ENCODE measurements at places on chromosomes 16 and 17.

GRCh38 chr17:59327981-59328290, 3.5 kb upstream of the YPEL2 start:
- no peak overlapping the region for H3K4me3 ChIP-seq
- no peak for DNase-seq
- no peaks in the 10 kb centered on the region for H3K36me3 ChIP-seq
- no peaks in the 10 kb centered on the region for H3K27me3 ChIP-seq

- no peaks in the 10 kb centered on the region for H3K4me1 ChIP-seq
- DNase-seq: no peak
- H3K36me3 ChIP-seq: peaks cover 16% of the 10 kb centered on the region
- H3K27ac ChIP-seq: no peak overlapping the region
- H3K27me3 ChIP-seq: no peaks in the 10 kb centered on the region
These were observed 72.8 kb upstream of the ZNF750 start for GRCh38 chr17:82912484-82913089.

- no peak for DNase-seq
- H3K4me3 ChIP-seq: no peak overlapping the region
- no peak overlapping the region for H3K27ac ChIP-seq
- H3K4me1 ChIP-seq: no peaks in the 10 kb centered on the region
- no peaks in the 10 kb centered on the region for H3K36me3 ChIP-seq
These were observed 164.5 kb upstream of the CCL2 start for GRCh38 chr17:34090593-34090992.

DNA sequence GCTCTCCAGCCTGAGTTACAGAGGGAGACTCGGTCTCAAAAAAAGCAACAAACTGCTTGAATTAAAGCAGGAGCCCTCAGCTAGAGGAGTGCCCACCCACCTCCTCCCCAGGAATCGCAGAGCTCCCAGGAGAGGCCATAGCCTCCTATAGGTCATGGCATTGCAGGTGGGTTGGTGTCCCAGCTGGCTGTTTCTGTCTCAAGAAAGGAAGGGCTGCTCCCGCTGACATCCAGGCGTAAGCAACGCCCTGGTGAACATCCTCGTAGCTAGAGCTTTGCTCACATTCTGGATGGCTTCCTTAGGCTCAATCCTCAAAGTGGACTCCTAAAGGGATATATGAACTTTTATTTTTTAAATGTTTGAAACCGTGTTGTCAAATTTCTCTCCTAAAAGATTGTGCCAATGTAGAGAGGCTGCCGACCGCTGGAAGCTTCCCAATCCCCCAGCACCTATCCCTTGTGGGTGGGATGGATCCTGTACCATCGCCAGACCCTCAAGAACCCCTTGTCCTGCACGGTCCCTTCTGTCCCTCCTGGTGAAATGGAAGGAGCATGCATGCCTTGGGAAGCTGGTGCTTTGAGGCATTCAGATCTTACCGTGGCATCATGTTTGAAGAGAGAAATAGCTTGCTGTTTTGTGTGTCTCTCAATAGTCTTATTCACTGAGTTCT, 5.9 kb downstream of the NLRC5 start:
- no peaks in the 10 kb centered on the region for H3K4me1 ChIP-seq
- H3K27ac ChIP-seq: no peak overlapping the region
- DNase-seq: no peak
- H3K4me3 ChIP-seq: no peak overlapping the region
- H3K36me3 ChIP-seq: no peaks in the 10 kb centered on the region

GRCh38 chr17:13182854-13183253, 165.0 kb upstream of the ELAC2 start:
- H3K36me3 ChIP-seq: no peaks in the 10 kb centered on the region
- H3K4me3 ChIP-seq: no peak overlapping the region
- no peak overlapping the region for H3K27ac ChIP-seq
